Stimulated activated CD4-positive, alpha-beta T cell treated with anti-CD3 and anti-CD28 coated beads, Interleukin-12 subunit alpha, Interleukin-12 subunit beta, amount 100 ng/mL, for 48 hours (primary cell): ENCODE measurements at places on chromosomes 4 and X.
A peak's percentile ranks its signal among the peaks of the same experiment; 100 is the strongest.

DNA sequence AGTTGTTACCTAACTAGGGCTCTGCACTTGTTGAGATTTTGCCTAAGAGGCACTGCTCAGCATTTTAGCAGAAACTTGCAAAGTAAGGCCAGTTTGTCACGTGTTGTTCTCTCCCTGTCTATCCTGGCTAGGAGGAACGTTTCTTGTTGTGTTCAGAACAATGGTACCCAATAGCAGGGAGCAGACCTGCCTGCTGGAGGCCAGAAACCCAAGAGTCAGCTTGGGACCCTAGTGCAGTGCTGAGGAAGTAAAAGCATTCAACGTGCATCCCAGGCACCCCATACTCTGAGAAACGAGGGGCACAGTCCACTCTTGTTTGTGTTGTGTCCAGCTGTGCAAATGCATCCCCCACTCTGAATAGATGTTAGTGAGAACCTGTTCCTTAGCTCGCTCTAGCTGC, 42.4 kb downstream of the SOD3 start:
- no peak for DNase-seq

GRCh38 chr4:94508296-94508695, 56.6 kb downstream of the PDLIM5 start:
- DNase-seq = no peak

GRCh38 chr4:96317891-96318290, 478.0 kb downstream of the PDHA2 start:
- no peak for DNase-seq

GRCh38 chrX:130994671-130995070, 63.5 kb upstream of the ARHGAP36 start:
- DNase-seq = no peak

GRCh38 chr4:109359040-109359646, 56.7 kb upstream of the COL25A1 start:
- DNase-seq = no peak

- no peak for DNase-seq
These were observed 973.9 kb upstream of the POU3F4 start for GRCh38 chrX:82534086-82534597.

- no peak for DNase-seq
These were observed 49.5 kb downstream of the HTRA3 start for GRCh38 chr4:8319061-8319460.

- no peak for DNase-seq
These were observed 222.9 kb downstream of the ARHGAP24 start for GRCh38 chr4:85697854-85698253.

GRCh38 chrX:82230013-82230412, 1028.1 kb downstream of the SH3BGRL start:
- DNase-seq = no peak

GRCh38 chr4:117817301-117817700, 217.0 kb upstream of the NDST3 start:
- no peak for DNase-seq

- DNase-seq = no peak
These were observed 2358.0 kb downstream of the PCDH7 start for GRCh38 chr4:33078145-33078544.

DNA sequence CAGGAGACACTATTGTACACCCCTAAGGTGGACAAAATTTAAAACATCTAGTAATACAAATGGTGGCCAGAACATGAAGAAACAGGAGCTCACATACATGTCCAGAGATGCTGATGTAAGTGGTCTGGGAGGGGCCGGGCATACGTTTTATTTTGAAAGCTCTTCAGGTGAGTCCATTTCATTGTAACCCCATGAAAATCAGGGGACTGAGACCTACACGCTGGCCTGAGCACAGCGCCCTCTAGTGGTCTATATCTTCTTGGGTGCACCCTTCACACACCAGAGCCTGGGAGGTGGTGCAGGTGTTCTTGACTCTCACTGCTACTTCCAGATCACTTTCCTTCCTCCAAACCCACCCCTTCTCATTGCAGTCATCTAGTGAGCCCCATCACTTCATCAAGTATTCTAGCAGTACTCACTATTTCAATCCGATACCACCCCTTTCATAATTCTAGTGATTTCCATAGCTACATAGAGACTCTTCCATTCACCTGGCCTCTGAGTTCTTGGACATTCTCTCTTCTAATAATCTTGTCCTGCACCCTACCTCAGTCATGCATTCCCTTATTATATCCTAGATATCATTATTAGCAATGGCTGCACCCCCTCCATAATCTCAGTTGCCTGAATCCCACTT, 4.3 kb upstream of the TLR6 start:
- DNase-seq = peak; percentile 64

DNA sequence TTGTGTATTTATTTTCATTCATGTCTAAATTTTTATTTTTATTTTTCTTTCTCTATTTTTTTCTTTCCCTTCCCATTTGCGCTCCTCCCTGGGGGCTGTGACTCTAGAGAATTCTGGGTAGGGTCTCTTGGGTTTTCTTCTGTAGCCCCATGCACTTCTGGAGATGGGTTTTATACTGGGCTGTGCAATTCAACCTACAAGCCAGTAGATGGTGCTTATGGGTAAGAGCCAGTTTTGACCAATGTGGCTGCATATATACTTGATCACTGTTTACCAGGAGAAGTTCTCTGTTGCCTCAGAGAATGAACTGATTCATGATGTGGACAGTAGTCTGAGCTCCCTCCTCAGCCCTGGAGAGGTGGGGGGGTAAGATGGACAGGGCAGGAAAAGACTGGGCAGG, 614.6 kb downstream of the PCDH19 start:
- DNase-seq = no peak

- no peak for DNase-seq
These were observed 104.1 kb downstream of the PHF8 start for GRCh38 chrX:53940180-53940579.

GRCh38 chr4:73440653-73441052, 4.6 kb downstream of the AFP start:
- DNase-seq = no peak

- DNase-seq = no peak
These were observed 45.1 kb downstream of the KDR start for GRCh38 chr4:55080174-55080865.

DNA sequence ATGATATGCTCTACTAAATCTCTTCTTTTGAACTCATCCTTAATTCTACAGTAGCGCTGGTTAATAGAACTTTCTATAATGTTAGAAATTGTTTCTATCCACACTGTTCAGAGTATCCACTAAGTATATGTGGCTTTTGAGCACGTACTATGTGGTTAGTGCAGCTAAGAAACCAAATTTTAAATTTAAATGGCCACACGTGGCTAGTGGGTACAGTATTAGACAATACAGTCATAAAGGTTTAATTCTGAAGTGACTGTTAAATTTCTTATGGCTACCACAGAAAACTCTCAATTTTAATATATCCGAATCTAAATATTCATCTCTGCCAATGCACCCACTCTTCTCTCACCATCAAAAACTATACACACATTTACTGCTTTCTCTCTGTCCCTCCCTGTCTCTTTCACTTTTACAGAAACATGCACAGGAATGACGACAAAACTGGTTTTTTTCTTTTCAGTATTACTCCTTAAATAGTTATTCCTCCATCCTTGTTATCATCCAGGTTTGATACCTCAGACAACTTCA, 583.9 kb downstream of the KCTD8 start:
- DNase-seq = no peak

DNA sequence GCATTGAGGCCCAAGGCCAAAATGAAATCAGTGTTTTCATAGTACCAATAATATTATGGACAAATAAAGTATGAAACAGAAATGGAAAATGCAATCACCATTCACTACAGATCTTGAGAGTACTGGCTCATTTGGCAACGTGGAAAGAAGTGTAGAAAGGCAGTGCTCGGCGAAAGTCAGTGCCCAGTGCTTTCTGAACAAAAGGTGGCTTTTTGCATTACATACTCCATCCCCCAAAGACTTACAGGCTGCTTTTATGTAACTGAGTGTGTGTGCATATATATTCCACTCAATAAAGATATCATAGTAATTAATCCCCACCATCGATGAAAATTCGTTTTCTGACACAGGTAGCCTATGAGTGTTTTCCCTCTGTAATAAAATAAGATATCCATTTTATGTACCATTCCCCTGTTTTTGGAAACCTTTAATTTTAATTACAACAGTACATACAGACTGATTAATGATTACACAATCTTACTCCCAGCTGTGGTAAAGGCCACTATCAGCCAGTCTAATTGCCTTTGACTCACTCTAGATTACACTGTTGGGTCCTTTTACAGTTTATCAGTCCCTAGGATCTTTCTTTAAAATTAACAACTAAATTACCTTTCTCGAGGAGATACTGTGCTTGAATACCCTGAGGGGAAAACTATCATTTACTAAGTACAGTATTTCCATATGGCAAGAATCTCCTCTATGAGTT, 65.9 kb downstream of the MAD2L1 start:
- no peak for DNase-seq

DNA sequence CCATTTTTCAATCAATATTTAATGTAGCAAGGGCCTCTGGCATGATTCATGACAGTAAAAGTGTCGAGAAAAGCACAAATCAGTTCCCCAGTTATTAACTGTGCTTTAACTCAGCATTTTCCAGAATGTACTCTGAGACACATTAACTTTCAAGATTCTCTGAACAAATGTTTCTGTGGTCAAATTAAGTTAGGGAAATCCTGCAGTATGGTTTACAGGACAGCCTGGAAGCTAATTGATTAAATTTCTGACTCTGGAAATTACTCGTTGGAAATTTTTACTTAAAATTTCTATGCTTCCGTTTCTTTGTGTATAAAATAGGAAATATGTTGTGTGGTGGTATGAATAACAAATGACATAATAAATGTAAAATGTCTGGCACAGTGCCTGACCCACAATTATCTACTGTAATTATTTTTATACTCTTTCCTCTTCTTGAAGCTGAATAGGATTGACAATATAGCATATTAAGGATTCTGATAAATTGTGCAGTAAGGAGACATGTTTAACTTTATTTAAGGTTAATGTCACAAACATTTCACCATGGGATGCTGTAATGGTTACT, 33.7 kb downstream of the STK32B start:
- no peak for DNase-seq
